ENCODE measurements at places on chromosomes 1 and 21.

DNA sequence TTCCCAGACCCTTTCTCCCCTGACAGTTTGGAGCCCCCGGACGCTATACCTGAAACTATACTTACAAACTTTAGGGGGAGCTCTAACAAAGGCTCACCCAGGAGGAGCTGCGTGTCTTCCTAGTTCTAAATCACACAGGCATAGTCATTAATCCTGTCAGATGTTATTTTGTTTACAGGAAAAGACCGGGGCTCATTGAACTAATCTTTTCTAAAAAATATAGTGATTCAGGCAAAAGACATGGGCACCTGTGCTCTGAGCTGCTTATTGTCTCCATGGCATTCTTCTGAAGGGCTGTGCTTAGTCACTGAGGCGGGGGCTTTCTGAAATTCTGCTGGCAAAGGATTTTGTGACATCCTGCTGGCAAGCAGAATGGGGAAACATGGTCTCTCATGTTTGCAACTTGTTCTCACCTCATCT lies 1577.0 kb downstream of the NCAM2 start:
- DNase-seq: peak; percentile 3

GRCh38 chr21:17402937-17403336 lies 109.9 kb upstream of the CXADR start:
- no peak for DNase-seq

GRCh38 chr1:86751923-86752322 lies 47.5 kb downstream of the SH3GLB1 start:
- no peak for DNase-seq

DNA sequence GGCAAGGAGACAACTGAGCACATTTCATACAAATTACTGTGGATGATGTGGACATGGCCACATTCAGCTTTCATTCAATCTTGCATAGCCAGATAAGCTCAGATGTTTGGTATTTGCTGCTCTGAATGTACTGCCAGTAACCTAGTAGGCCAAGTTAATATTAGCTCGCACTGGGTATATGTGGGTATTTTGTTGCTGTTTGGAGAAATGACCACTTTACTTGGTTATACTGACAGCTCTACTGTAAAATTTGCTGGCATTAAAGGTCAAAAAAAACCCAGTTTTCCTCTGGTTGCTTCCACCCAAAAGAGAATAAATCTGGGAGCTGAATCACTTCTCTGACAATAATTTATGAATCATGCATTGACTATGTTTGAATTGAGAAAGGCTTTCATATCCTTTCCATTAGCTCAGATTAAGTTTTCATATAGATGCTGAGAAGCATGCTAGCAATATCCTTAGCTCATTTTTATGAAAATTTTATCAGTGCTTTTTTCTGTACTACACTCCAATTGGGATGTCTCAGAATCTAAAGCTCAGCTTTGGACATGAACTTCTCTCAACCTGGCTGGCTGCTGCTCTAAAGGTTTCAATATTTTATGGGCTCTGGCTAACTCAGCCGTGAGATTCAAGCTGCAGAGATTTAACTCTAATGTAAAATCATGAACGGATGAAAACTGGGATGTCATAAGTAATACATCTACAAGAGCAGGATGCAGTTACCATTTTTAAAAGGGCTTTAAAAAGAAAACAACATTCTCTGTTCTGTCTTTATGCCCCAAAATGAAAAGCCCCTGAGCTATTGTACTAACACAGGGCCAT lies 330.0 kb downstream of the BARHL2 start:
- no peak for DNase-seq

GRCh38 chr1:186535388-186536133 lies 74.6 kb upstream of the PDC start:
- DNase-seq: no peak

DNA sequence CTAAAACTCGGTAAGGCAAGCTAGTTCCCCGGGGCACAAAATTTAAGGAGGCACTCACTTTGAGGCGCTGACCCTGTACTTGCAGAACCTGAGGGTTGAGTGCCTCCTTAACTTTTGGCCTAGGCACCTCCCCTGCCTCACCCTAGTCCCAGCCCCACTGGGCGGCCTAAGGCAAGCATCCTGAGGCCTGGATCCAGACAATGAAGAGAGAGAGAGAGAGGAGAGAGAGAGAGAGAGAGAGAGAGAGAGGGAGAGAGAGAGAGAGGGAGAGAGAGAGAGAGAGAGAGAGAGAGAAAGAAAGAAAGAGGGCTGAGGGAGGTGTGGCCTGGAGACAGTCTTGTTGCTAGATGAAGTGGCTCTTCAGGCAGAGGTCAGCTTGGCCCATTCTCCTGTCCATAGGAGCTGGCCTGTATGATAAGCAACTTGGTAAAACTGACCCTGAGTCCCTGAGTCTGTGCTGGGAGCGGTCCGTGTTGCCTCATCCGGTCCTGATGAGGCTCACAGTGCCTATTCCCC lies 7.4 kb upstream of the LRRN2 start:
- DNase-seq: no peak

GRCh38 chr1:183989078-183989577 lies 48.4 kb downstream of the COLGALT2 start:
- peak; percentile 40 for DNase-seq

- no peak for DNase-seq
Measured at GRCh38 chr1:47059376-47059775, 7.7 kb upstream of the CYP4Z1 start.

DNA sequence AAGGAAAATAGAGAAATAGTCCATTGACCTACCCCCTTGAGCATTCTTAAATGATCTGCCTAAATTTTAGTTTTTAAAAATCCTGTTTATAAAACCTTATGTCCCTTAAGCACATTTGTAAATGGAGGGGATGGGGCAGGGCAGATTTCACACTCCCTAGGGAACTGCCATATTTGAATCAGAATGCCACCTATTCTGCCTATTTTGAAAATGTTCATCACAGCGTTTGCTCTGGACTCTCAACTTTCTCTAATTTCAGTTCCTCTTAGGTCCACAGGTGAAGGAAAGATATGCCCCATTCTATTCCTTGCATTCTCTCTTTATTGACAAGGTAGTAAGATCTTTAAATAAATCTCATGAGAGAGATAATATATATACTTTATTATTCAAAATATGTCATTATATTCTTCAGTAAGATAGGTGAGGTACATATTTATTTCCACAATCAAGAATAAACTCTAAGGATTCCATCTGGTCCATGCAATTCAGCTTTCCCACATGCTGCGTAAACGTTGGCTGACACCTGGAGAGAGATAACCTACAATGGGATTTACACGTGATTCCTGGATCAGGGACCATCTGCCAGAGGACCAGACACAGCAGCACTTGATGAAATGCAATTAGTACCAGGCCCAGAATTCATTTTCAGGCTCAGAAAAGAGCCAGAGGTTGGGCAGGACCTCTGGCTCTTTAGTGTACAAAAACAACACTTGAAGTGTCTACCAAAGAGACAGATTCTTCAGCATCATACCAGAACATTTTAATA lies 1.2 kb upstream of the LPGAT1 start:
- no peak for DNase-seq

- DNase-seq: no peak
Measured at GRCh38 chr1:28519946-28520725, 14.3 kb downstream of the RCC1 start.

DNA sequence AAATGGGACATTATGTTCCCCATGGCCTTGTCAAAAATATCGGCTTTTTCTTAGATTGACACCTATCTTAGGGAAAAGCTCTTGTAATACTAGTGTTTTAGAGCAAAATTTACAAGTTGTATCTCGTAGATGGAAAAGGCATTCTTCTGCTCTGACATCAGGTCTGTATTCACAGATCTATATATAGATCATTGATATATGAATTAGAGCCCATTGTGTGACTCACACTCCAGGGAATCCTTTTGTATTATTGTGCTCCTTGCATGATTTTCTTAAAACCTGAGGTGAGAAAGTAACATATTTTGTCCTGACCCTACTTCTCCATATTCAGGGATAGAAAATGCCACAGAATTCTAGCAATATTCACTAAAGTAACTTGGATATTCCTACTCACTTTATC lies 1160.8 kb upstream of the B3GALT2 start:
- no peak for DNase-seq

DNA sequence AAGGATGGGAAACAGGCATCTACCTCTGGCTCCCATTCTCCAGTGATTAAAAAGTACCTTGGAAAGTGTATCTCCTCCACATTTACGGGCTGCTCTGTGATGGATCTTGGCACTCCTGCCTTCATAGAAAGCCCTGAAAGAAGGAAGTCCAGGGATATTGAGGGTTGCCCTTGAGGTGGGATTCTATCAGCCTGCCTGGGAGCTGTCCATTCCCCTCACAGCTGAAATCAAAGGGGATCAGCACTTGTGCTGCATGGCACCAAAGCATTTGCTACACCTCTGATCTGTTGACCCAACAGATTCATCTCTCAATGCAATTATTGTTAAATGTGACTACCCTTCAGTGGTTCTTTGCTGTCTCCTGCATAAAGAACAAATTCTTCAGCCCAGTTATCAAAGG lies 442.0 kb upstream of the RUNX1 start:
- DNase-seq: no peak

DNA sequence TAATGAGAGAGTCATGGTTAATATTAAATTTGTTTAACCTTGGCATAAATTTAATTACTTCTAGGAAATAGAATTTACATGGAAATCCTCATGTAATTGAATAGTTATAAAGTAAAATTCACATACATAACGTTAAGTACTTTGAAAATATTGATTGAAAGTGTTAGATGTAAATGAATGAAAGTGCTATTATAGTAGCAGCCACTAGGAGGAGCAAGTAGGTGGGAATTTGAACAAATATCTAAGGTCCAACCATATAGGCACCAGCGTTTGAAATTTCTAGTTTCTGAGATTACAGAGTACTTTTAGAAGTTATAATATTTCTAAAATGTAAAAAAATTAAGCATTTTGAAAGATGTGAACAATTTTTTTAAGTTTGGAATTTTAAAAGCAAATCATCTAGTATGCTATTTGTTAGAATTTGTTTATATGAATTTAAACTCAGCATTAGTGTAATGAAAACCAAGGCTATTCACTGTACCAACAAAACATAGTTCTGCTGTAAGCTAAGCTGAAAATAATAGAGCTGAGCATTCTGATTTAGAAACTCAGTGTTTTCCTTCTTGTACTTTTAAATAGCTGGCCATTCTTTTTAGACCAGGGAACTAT lies 3.3 kb downstream of the B3GALT2 start:
- peak; percentile 63 for DNase-seq

DNA sequence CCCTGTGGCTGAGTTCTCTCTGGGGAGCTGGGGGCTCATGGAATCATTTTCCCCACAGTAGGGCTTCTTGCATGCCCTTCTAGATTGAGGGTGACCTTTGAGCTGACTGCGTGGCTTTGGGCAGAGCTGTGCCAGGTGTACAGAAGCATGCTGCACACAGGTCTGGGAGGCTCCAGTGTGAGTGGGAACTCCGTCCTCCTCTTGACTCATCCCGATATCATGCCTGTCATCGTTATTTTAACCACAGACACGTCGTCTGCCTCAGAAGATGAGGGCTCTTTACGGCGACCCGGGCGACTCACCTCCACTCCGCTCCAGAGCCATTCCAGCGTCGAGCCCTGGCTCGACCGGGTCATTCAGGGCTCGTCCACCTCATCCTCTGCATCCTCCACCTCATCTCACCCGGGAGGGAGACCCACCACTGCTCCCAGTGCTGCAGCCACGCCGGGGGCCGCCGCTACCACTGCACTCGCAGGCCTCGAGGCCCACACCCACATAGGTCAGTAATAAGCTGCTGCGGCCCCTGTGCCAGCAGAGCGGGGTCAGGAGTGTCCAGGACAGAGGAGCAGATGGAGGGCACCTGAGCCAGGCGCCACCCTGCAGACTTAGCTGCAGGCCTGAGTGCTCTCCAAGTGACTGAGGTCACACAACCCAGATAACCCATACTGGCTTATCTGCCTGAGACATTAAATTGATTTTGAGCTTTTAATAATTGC lies 39.8 kb downstream of the DIP2A start:
- DNase-seq: no peak

DNA sequence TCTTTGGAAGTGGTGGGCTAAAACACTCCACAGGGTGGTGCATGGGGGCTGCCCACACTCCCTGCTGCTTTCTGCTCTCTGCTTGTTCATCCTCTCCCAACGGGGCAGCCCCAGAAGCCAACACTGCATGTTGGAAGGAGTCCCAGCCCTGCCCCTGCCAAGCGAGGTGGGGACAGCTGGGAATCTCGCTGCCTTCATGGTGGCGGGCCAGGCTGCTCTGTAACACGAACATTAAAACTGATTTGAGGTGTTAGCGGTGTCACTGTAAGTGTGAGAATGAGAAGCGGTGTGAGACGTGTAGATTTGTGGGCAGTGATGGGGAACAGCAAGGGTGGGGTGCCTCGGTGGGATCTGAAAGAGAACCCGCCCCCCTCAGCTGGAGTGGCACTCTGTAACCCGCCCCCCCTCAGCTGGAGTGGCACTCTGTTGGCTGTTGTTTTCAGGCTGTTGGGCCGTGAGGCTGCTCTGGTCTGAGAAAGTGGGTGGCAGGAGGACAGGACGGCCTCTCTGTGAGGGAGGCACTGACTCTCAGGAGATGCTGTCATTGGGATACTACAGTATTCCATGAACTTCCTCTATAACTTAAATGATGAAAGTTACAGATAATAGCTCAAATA lies 80.9 kb downstream of the PCBP3 start:
- no peak for DNase-seq

GRCh38 chr1:46747683-46748288 lies 28.9 kb upstream of the EFCAB14 start:
- DNase-seq: peak; percentile 15

- peak; percentile 61 for DNase-seq
Measured at GRCh38 chr1:211326528-211327345, at the start of gene TRAF5. Gene TRAF5 (plus strand): TSS chr1:211326833. CDS start chr1:211353240, 26,407 bp downstream.

DNA sequence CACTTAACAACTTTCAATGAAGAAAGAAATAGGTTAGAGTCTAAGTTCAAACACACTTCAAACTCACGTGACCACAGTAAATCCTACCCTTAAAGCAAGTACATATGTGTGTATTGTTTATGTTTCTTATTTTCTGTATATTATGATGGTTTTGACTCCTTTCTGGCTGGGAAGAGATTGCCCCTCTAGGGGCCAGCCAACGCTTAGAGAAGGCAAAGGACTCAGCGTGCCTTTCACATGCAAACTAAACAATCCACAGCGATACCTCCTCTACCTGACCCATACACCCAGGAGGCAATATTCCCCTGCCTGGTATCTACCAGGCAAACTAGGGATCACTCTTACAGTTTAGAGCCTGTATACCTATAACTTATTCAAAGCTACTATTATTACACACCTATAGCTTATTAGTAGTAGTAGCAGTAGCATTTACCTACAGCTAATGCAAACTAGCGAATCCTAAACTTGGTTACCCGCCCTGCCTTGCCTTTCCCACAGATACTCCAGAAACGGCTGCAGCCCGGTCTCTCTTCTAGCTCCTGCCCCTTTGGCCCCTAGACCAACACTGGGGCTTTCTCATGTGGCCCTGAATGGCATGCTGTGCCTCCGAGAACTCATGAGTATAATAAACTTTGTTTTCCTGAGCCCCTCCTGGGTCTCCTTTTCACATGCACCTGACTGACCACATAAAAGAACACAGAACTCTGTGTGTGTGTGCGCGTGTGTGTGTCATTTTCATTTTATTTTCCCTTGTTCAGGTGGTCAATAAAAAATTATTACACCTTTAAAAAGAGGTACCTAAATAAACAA lies 14.0 kb downstream of the NRIP1 start:
- no peak for DNase-seq

- no peak for DNase-seq
Measured at GRCh38 chr1:185427264-185427663, 110.2 kb upstream of the IVNS1ABP start.

Measured in activated CD4-positive, alpha-beta T cell treated with anti-CD3 and anti-CD28 coated beads, Interleukin-2, amount 50 U/mL, for 16 hours (primary cell).